ENCODE measurements at places on chromosomes 11 and 22.

GRCh38 chr11:114081641-114082414, 22.3 kb downstream of the ZBTB16 start:
- no peak for DNase-seq

DNA sequence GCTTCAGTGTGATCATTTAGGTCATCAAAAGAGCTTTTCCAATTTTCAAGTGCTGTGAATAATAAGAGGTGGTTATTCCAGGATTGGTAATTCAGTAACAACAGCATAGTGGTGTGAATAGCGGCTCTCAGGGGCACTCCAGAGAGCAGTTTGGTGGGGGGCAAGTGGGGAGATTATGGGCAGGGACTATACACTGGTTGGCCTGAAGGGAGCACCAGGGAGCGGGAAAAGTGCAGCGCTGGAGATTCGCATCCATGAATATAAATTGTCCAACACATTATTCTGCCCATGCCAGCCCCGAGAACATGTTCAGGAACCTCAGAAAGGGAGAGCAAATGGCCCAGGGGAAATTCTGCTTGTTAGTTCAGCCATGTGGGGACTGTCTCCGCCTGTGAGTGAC, 37.9 kb downstream of the OR6Q1 start:
- no peak for DNase-seq

DNA sequence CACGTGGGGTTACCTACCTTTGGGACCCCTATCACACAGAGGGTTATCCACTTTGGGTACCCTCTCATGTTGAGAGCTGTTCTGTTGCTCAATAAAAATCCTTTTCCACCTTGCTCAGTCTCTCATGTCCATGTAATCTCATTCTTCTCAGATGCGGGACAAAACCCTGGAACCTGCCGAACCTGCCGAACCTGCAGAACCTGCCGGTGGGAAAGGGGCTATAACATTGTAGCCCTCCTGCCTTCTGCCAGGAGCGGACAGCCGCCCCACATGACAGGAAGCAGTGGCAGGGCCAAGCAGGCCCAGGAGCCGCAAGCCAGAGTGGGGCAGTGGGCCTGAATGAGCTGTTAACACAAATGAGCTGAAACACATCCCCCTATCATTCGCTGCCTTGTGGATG, 18.1 kb downstream of the NPAT start:
- DNase-seq = no peak

- DNase-seq = no peak
Observed at GRCh38 chr22:37401401-37402183, 25.7 kb downstream of the ELFN2 start.

- DNase-seq = no peak
Observed at GRCh38 chr11:15830741-15831428, 525.5 kb downstream of the SOX6 start.

DNA sequence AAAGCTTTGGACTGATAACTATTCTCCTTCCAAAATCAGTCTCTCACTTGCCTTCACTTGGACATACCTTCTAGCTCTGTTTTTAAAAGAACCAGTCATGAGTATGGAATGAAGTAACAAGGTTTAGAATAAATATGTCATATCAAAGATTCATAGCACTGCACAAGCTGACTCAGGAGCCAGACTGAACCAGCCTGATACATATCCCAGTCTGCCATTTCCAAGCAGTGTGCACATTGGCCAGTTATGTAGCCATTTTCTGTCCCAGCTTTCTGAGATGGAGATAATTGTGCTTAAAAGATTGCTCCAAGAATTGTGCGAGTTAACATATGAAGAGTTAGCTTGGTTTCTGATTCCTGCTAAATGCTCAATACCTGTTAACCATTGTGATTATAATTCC, 311.3 kb downstream of the C11orf87 start:
- no peak for DNase-seq

- no peak for DNase-seq
Observed at GRCh38 chr22:29641700-29642330, 38.4 kb downstream of the NF2 start.

DNA sequence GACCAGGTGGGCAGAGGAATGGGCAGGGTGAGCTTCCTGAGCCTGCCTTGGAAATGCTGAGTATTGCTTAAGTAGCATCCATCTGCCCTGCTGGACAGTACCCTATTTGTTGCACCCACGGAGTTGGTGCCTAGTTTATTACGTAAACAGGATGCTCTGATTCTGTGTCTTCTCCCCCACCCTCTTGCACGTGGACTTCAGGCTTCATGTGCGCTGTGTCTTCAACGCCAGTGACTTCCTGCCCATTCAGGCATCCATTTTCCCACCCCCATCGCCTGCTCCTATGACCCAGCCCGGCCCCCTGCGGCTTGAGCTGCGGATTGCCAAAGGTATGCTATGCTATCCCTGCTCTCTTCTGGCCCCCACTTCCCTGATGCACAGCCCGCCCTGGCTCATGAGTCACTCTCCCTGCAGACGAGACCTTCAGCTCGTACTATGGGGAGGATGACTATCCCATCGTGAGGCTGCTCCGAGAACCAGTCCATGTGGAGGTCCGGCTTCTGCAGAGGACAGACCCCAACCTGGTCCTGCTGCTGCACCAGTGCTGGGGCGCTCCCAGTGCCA, 5.7 kb downstream of the ZP1 start:
- no peak for DNase-seq

- DNase-seq = peak; percentile 16
Observed at GRCh38 chr11:94623120-94623735, 56.1 kb downstream of the PIWIL4 start.

GRCh38 chr22:37994982-37995381, 10.6 kb upstream of the SOX10 start:
- DNase-seq = no peak

DNA sequence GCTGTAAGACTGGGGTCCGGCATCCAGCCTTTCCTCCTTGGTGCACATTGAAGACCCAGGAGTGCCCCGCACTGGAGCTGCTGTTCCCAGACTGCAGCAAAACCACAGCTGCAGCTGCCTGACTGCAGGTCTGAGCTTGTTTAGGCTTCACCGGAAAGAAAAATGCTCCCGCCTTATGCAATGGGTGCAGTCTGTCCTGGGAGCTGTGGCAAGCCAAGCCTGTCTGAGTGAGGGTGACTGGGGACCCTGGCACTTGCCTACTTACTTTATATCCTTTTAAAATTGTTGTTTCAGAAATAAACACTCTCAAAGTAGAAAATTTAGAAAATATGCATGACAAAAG, 23.3 kb upstream of the CD44 start:
- no peak for DNase-seq

DNA sequence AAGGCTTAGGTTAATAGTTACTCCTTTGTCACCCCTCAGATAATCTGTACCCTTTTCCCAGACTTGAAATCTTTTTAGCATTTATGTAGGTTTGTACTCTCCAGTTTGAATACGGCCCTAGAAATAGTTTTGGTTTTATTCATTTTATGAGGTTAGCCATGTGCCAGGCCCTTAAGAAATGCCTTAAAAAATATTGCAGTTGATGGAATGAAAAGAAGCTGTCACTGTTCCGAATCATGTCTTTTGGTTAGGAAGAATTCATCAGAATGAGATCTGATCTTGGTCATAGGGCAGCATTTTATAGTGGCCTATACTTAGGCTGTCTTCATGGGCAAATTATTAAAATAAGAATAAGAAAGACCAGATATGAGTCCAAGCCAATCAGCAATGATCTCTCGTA, 14.8 kb upstream of the PRSS23 start:
- no peak for DNase-seq

DNA sequence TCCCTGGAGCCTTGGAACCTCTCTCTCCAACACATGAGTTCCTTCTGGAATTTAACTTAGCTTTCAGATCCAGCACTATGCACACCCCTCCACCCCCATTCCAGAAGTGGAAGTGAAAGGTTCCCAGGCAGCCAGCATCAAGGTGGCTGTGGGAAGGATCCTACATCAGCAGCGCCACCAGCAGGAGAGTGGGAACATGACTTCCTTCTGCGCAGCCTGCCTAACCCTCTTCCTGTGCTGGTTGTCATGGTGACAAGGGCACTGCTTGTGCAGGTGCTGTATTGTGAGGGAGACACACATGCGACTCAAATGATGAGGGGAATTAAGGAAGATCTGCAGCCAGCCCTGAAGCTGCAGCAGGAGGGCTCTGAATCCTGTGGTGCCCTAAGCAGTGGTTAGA, 904.5 kb upstream of the API5 start:
- DNase-seq = no peak

DNA sequence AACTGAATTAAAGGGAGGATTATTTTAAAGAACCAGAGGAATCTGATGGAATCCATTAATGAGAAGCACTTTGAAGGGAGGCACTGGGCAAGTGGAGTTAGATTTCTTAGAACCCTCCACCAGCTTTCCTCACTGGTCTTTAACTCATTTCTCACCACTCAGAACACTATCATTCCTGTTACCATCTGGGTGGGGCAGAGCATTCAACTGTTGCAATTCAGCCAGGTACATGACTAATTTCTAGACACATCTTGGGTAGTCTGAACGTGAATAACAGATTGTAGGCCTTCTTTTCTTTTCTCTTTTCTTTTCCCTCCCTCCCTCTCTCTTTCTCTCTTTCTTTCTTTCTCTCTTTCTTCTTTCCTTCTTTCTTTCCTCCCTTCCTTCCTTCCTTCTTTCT, 15.5 kb upstream of the MMP1 start:
- DNase-seq = no peak

DNA sequence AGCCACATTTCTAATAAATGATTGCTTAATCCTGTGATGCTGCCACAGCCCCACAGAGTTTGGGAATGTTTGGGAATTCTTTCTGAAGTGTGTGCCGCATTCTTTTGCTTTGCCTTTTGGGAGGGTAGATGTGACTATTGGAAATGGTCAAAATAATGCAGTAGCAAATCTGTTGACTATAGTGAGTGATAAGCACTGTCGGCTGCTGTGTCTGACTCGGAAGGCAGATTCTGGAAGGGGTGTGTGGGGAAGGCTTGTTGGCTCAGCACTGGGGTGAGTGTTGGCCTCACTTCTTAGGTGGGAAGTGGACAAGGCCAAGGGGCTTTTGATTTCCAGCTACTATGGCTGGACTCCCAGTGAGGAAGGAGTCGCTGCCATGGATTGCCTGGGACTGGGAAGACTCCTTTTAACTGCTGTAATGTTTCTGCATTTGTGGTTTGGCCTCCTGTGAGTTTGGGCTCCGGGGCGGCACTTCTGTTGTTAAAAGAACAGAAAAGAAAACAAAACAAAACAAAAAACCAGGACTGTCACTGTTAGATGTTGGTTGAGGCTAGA, 20.1 kb downstream of the ZBTB16 start:
- DNase-seq = no peak

DNA sequence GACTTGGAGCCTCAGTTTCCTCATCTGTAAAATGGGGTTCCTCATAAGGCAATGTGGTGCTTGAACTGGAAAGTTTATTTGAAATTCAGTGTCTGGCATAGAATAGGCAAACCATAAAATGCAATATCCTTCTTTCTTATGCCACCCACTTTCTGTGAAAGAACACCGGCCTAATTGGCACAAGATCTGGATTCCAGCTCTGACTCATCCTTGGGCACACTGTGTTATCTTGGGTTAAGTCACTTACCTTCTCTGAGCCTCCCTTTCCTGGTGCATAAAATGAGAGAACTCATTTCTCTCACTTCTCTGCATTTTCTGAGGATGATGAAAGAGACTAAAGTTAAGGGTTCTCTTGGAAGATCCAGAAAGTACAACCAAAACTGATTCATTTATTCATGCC, 5.1 kb downstream of the INSC start:
- no peak for DNase-seq

DNA sequence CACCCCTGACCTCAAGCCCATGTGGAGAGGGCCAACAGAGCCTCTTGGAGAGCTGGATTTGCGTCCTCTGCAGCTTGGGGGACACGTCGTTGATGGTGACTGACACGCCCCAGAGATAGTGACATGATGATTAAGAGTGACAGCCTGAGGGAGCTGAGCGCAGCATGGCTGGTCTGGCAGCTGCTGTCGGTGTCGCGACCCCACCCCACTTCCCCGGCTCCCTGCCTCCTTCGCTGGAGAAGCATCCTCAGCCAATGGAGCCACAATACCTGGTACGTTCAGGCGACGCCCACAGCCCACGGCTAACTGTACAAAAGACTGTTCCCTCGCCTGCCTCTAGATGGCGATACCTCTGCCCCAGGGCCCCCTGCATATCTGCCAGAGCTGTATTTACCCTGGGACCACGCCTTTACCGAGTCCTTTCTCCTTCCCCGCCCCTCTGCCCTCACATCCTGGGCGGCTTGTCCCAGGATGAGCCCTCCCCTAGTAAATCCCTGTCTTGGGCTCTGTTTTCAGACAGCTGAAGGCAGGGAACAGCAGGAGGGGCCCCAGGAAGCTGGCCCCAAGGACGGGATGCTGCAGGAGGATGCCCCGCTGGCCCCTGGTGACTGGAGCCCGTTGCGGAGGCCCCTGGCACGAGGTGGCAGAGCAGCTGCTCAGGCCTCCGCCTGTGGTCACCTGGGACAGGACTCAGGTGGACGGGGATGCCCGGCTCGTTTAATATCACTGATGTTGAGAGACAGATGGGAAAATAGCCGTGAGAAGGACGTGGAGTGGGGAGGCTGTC, 90.6 kb downstream of the RPS6KA4 start:
- peak; percentile 26 for DNase-seq

GRCh38 chr11:118634431-118635236, 27.2 kb downstream of the PHLDB1 start:
- DNase-seq = no peak

Data from GM12878 (cell line).